ENCODE measurements at places on chromosomes 6 and 20.

DNA sequence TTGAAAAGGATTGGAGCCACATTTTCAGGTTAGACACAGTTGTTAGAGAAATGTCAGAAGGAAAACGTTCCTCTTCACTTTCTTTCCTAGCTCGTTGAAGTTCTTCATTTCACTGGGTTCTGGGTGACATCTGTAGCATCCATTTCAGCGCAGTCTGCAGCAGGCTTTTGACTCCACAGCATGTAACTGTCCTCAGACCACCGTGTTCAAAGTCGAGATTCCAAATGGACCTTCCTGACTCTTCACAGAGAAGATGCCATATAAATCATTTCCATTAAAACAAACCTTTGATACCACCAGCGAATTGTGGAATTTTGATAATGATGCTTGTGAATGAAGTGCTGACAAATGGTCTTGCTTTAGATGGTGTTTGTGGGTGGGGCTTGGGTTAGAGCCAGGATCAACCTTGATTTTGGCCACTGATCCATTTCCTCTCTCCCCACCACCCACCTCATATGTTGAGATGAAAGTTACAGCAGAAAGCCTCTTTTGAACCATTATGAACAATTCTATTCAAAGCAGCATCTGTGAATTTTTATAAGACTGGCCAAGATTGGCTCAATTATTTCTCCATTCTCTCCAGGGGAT, 185.3 kb upstream of the PREP start:
- H3K4me1 ChIP-seq = no peaks in the 10 kb centered on the region
- no peaks in the 10 kb centered on the region for H3K36me3 ChIP-seq
- DNase-seq = no peak
- H3K27ac ChIP-seq = no peak overlapping the region

- no peaks in the 10 kb centered on the region for H3K27me3 ChIP-seq
- H3K4me1 ChIP-seq = no peaks in the 10 kb centered on the region
- no peaks in the 10 kb centered on the region for H3K36me3 ChIP-seq
Observed at GRCh38 chr6:38730140-38730862, 15.2 kb downstream of the DNAH8 start.

DNA sequence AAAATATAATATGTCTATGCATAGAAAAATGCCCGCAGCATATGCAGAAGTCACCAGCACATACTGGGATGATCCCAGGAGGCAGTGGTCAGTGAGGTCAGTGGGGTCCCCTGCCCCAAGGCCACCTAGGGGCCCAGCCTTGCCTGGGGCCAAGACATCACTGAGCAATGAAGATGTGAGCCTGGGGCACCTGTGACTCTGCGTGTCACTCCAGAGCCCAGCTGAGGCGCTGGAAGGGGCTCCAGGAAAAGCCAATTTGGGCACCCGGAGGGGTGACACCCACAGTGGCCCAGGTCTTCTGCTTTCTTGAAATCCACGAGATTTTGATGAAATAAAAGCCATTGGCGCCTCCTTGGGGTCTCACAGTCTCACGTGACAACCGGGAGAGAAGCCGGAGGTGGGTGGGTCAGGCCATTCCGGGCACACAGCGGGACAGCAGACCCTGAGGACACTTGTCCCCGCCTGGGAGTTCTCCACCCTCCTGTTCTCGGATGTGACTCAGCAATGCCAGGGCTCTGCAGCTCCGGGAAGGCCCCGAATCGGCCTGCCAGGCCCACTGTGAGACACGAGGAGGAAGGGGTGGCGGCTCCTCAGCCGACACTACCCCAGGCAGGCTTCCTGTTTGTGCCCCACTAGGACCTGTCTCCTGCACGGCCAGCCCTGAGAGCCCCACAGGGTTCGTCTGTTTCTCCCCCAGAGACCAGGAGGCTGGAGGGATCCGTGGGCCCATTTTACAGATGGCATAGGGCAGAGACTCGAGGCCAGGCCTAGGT, 24.4 kb upstream of the SLCO4A1 start:
- H3K27me3 ChIP-seq = no peaks in the 10 kb centered on the region
- H3K27ac ChIP-seq = peak overlapping the region; percentile 32
- peaks cover 27% of the 10 kb centered on the region for H3K4me1 ChIP-seq
- DNase-seq = peak; percentile 67

GRCh38 chr20:32400476-32400875, 42.3 kb downstream of the ASXL1 start:
- H3K36me3 ChIP-seq = no peaks in the 10 kb centered on the region
- H3K4me3 ChIP-seq = no peak overlapping the region
- H3K27ac ChIP-seq = no peak overlapping the region
- H3K27me3 ChIP-seq = no peaks in the 10 kb centered on the region
- H3K4me1 ChIP-seq = no peaks in the 10 kb centered on the region
- DNase-seq = no peak

- no peaks in the 10 kb centered on the region for H3K27me3 ChIP-seq
- H3K4me1 ChIP-seq = no peaks in the 10 kb centered on the region
- no peak overlapping the region for H3K4me3 ChIP-seq
- no peak for DNase-seq
- H3K36me3 ChIP-seq = no peaks in the 10 kb centered on the region
Observed at GRCh38 chr6:14516956-14517355, 399.4 kb downstream of the CD83 start.

- H3K36me3 ChIP-seq = peaks cover 5% of the 10 kb centered on the region
- H3K4me3 ChIP-seq = no peak overlapping the region
- H3K4me1 ChIP-seq = peaks cover 29% of the 10 kb centered on the region
- H3K27ac ChIP-seq = peak overlapping the region; percentile 63
- no peaks in the 10 kb centered on the region for H3K27me3 ChIP-seq
- DNase-seq = peak; percentile 74
Observed at GRCh38 chr20:18032977-18033892, 24.5 kb downstream of the OVOL2 start.

- H3K4me1 ChIP-seq = no peaks in the 10 kb centered on the region
- H3K27me3 ChIP-seq = no peaks in the 10 kb centered on the region
- no peak for DNase-seq
- H3K27ac ChIP-seq = no peak overlapping the region
- H3K4me3 ChIP-seq = no peak overlapping the region
Observed at GRCh38 chr6:120805276-120805675, 529.0 kb downstream of the TBC1D32 start.

DNA sequence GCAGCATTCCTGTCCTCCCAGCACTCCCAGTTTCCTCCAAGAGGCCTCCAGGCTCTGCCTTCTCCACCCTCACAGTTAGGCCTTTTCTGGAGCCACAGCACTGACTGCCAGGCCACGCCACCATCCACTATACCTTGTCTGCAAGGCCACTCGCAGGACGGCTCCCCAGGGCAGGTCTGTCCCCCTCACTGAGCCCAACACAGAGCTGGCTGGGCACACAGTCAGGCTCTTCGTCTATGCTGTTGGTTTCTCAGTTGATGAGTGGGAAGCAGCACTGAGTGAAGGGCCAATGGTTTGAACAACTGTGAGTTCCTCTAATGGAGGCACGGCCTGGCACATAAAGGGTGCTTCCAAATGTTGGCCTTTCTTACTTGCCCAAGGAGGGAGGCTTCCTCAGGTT, 95.2 kb downstream of the GRM4 start:
- DNase-seq = no peak
- no peaks in the 10 kb centered on the region for H3K4me1 ChIP-seq
- no peaks in the 10 kb centered on the region for H3K36me3 ChIP-seq
- no peak overlapping the region for H3K4me3 ChIP-seq
- H3K27ac ChIP-seq = no peak overlapping the region

GRCh38 chr6:46963626-46964025, 41.9 kb upstream of the ADGRF5 start:
- H3K27me3 ChIP-seq = no peaks in the 10 kb centered on the region
- no peaks in the 10 kb centered on the region for H3K4me1 ChIP-seq
- H3K36me3 ChIP-seq = no peaks in the 10 kb centered on the region
- no peak overlapping the region for H3K27ac ChIP-seq
- no peak overlapping the region for H3K4me3 ChIP-seq

GRCh38 chr6:140178935-140179334, 804.5 kb upstream of the CITED2 start:
- H3K4me1 ChIP-seq = no peaks in the 10 kb centered on the region
- H3K27me3 ChIP-seq = no peaks in the 10 kb centered on the region
- H3K27ac ChIP-seq = no peak overlapping the region
- no peaks in the 10 kb centered on the region for H3K36me3 ChIP-seq
- DNase-seq = no peak

DNA sequence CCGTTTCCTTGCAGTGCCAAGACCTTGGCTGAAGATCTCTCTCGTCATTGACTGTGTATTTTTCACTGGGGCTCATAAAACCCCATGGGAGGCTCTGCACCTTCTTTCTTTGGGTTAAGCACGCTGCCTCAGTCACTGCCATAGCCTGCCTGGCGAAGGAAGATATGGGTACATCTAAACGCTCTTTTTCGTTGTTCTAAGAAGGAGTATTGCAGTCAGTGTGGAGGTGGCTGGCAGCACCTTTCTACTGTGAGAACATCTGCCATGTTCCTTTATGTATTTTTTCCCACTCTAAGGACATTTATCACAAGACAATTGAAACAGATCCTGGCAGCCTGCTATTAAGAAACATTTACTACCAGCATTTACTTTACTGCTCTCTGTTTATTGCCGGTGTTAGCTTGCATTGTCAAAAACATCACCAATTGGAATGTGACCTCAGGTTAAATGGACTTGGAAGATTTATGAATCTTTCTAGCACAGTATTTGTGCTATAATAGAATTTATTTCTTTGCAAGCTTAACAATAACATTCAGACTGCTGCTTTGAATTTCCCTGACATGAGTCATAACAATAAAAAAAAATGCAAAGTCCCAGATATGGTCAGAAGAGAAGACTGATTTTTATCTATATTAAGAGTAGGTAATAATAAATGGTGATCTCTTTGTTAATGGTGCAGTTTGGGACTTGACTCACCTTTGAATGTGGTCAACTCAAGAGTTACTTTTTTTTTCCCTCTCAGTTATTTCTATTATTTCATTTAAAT, 62.2 kb upstream of the CLDN20 start:
- H3K27ac ChIP-seq = no peak overlapping the region
- no peaks in the 10 kb centered on the region for H3K27me3 ChIP-seq
- peaks cover 24% of the 10 kb centered on the region for H3K4me1 ChIP-seq
- DNase-seq = no peak
- H3K4me3 ChIP-seq = no peak overlapping the region
- no peaks in the 10 kb centered on the region for H3K36me3 ChIP-seq

DNA sequence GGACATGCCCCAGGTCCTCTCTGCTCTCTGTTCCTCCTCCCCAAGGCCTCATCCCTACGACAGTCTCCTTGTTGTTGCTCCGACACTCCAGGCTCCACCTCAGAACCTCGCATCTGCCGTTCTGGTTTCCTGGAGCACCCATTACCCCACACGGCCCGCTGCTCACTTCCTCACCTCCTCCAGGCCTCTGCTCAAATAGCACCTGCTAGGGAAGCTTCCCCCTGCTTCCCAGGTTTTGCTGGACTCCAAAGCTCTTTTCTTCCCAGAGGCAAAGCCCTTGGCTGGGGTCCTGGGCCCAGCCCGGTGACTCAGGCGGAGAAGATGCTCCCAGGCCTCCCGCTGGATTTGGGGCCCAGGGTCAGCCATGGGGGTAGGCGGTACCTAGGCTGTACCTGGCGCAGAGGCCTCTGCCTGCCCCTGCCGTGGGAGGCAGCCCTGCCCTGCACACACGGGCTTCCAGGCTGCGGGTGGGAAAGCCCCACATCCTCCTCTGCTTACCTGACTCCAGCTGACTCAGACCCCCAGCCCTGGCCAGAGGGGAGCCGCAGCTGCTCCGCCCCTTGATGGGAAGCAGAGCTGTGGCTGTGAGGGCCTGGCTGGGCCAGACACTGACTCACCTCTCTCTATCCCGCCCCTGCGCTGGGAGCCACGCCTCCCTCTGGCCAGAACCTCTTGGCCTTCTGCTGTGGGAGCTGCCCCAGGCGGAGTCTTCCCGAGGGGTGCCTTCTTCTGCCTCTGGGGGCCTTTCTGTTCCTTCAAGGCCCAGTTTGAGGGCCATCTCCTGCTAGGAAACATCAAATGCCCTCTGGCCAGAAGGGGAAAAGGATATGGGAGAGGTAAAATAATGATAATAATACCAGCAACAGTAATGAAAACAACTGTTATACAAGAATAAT, 130.5 kb downstream of the CEBPB start:
- peak; percentile 84 for DNase-seq
- no peaks in the 10 kb centered on the region for H3K4me1 ChIP-seq
- no peaks in the 10 kb centered on the region for H3K36me3 ChIP-seq
- H3K27me3 ChIP-seq = no peaks in the 10 kb centered on the region
- peak overlapping the region; percentile 21 for H3K4me3 ChIP-seq

- H3K4me3 ChIP-seq = no peak overlapping the region
- no peaks in the 10 kb centered on the region for H3K27me3 ChIP-seq
- H3K36me3 ChIP-seq = no peaks in the 10 kb centered on the region
- H3K27ac ChIP-seq = no peak overlapping the region
- no peaks in the 10 kb centered on the region for H3K4me1 ChIP-seq
Observed at GRCh38 chr6:88807622-88808021, 155.8 kb downstream of the RNGTT start.

DNA sequence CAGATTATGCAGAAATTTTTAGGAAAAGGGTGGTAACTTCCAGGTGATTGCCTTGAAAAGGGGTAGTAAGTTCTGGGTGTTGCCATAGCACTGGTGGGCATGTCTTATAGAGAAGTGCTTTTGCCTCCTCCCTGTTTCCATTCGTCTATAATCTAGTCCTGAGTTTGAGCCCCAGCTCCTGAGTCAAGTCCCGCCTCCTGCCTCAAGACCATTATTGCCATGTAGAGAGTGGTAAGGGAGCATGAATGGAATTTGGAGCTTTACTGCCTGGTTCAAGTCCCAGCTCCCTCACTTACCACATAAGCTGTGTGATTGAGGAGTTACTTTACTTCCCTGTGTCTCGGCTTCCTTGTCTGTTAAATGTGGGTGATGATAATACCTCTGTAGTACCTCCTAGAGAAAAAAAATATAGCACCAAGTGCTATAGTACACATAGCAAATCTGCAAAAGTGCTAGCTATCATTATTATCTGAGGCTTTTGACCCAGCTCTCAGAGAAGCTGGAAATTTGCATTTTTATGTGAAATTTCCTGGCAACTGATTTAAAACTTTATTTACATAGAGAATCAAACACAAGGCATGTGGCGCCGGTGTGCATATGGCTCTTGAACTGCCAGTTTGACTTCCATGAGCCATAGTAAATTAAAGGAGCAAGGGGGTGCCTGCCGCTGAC, 36.0 kb downstream of the TGM6 start:
- H3K36me3 ChIP-seq = no peaks in the 10 kb centered on the region
- H3K4me1 ChIP-seq = no peaks in the 10 kb centered on the region
- H3K27me3 ChIP-seq = no peaks in the 10 kb centered on the region
- no peak for DNase-seq
- H3K4me3 ChIP-seq = no peak overlapping the region
- no peak overlapping the region for H3K27ac ChIP-seq

GRCh38 chr6:11442495-11442894, 95.1 kb upstream of the TMEM170B start:
- H3K27ac ChIP-seq = no peak overlapping the region
- peaks cover 10% of the 10 kb centered on the region for H3K4me1 ChIP-seq
- H3K27me3 ChIP-seq = no peaks in the 10 kb centered on the region
- no peak for DNase-seq
- no peak overlapping the region for H3K4me3 ChIP-seq

Data from Peyer's patch (tissue), 4 donors.